CD8-positive, alpha-beta memory T cell (primary cell): ENCODE measurements at places on chromosomes 11 and 22.
A peak's percentile ranks its signal among the peaks of the same experiment; 100 is the strongest.

DNA sequence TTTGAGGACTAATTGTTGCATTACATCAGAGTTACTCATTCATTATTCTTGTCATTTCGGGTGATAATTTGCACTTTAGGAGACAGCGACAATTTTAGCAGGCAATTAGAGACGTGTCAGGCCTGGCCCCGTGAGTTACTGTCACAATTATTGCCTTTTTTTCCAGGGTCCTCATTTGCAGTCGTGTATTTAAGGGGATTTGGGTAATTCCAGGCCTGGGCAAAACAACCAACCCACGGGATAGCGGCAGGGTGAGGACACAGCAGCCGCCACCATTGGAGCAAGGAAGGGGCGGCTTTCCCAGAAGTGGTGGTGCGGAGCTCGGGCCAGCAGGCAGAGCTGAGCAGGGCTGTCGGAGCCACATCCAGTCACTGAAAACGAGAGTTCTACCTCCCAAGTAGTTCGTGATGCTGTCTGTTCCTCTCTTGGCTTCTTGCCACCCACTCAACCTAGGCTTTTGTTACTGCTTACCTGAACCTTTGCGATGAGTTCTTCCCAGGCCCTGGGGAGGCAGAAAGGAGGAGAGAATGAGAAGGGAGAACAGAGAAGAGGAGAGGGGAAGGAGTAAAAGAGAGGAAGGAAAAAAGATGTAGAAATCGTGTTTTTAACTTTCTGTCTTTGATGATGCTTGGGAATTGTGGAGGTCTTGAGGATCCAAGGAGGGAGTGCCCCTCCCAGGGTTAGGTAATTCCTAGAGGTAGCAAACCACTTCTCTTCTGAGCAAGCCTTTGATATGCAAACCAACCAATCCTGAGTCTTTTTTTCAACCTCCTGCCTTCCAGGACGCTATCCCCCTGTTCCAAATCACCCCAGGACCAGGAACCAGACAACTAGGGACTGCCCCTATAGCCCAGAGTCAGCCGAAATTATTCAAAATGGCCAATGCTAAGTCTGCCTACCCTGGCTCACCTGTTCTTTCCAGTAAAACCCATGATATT, 236.1 kb downstream of the MIAT start:
- no peak for DNase-seq

- no peak for DNase-seq
Measured at GRCh38 chr11:123799438-123799837, 6.7 kb downstream of the OR6M1 start.

DNA sequence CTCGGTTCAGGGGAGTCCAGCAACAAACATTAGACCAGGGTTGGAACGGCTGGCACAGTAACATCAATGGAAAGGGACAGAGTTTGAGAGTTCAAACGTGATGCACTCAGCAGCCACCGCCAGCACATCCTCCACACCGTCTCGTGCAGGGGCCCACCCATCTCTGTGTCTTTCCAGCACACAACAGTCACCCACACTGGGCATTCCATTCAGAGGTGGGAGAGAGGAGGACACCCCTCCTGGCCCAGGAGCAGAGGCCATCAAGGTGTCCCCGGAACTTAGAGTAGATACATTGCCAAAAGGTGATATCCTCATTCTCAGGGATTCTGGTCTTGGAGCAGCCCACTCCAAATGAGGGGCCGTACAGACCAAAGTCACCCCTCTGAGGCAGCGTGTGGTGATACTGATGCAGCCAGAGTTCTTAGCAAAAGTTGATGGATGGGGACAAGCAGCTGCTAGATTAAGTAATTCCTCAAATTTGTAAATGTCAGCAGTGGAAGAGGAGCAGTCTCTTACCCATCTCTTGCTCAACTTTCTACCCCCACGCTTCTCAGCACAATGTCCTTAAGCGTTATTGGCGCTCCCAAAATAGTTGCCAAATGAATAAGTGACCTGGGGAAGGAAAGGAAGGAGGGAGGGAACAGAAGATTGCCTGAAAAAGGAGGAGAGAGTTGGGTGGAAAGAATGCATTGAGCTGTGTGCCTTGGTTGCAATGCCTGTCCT, 5.5 kb downstream of the SNAP29 start:
- no peak for DNase-seq

DNA sequence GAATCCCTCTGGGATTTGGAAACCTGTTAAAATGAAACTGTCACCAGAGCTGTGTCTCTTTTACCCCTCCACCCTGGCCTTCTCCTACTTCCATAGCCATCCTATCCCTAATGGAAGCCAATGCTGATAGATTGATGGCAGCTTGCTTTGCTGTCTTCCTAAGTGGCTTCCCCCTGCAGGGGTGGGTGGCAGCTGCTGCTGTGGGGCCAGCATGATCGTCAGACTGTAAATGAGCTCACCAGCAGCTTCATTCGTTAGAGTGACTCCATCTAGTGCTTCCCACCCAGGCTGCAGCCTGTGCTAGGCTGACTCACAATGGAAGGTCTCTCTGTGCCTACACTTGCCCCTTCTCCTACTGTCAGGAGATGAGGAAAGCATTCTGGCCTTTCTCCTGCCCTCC, 311.0 kb downstream of the BUD13 start:
- DNase-seq: no peak

- peak; percentile 11 for DNase-seq
Measured at GRCh38 chr11:20131788-20132666, 28.2 kb downstream of the DBX1 start.

DNA sequence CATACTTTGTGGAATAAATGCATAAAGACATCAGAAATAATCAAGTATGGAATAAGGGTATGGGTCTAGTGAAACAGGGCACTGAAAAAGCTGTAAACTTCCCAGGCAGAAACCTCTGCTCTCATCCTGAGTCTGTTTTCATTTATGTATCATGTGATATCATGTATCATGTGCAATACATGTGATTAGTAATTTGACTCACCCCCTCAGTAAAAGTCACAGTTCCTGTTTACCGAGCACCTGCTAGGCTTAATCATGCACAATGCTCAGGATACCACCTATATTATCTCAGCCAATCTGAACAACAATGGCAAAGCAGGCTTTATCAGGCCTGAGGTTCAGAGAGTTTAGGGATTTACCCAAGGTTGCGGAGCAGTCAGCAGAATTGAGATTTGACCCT, 250.6 kb upstream of the TENM4 start:
- DNase-seq: no peak

DNA sequence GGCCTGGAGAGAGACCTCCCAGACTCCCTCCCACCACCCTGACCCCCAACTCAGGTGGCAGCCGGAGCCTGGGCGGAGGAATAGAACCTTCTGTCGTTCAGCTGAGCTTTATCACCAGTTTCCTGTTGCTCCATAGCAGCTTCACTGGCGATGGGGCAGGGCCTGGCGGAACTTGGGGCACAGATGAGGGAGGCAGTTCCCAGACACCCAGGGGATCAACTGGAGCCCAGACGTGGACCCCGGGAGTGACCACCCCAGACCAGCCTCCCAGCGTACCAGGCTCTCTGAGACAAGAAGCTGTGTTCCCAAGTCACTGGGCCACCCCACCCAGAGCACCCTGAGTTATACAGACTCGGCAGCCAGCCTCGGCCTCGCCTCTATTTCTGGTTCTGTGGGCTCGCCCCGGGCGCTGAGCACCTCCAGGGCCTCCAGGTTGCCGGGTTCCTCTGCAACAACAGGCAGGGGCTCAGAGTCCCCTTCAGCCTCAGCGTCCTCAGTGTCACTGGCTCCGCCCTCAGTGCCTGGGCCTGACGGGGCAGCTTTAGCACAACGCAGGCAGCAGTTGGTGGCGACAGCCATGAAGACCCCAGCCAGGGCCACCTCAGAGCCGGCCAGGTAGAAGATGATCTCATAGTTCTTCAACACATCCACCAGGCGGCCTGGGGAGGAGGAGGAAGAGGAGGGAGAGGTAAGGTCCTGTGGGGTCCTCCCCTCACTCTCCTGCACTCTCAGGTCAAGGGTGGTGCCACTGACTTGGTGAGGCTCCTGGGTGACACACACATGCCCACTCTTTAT, 5.7 kb downstream of the SLC16A8 start:
- no peak for DNase-seq

DNA sequence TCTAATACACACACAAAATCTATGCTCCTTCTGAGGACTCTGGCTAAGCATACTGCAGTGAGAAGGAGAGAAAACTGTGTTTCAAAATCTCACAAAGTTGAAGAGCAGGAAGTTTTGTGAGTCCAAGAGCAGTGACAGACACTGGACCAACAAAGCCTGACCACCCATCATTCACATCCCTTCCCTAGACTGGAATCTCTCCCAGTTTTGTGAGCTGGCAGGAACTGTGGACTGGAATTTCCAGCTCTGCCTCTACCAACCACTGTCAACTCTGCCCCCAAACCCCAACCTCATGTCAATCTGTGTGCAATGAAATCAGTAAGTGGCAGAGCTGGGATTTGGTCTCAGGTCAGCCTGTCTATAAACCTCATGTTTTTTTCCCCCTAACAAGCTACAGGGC, 112.6 kb downstream of the ARL14EP start:
- no peak for DNase-seq

- no peak for DNase-seq
Measured at GRCh38 chr11:44613153-44613552, 47.7 kb downstream of the CD82 start.

DNA sequence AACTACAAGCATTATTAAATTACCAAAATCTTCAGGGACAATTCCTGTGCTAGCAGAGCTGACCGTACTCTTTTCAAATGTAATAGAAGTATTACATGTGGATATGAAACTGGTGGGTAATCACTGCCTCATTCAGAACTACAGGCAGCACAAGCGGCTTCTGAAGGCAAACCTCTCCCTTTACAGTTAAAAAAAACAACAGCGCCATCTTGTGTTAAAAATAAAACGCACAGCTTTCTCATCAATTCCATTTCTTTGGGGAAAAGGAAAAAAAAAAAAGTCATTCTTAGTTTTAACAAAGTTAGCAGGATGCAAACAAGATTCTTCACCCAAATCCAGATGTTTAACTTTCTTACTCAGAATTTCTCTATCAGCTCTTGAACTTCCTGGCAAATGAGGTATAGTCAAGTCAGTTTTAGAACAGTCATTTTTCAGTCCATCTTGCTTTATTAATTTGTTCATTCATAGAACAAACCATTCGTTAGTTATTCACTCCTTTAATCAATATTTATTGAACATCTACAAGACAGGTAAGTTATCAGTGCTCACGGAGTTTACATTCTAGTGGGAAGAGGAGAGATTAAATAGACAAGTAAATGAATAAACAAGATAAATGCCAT, 331.8 kb upstream of the MPPED2 start:
- no peak for DNase-seq

GRCh38 chr11:119704849-119705248, 24.2 kb downstream of the NECTIN1 start:
- no peak for DNase-seq

DNA sequence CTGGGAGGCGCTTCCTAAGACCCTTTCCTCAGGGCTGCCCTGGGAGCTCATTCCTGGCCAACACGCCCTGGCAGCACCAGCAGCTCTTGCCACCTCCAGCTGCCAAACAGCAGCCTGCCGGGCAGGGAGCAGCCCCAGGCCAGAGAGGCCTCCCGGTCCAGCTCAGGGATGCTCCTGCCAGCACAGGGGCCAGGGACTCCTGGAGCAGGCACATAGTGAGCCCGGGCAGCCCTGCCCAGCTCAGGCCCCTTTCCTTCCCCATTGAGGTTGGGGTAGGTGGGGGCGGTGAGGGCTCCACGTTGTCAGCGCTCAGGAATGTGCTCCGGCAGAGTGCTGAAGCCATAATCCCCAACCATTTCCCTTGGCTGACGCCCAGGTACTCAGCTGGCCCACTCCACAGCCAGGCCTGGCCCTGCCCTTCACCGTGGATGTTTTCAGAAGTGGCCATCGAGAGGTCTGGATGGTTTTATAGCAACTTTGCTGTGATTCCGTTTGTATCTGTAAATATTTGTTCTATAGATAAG, 7.6 kb downstream of the SLC39A13 start:
- no peak for DNase-seq

DNA sequence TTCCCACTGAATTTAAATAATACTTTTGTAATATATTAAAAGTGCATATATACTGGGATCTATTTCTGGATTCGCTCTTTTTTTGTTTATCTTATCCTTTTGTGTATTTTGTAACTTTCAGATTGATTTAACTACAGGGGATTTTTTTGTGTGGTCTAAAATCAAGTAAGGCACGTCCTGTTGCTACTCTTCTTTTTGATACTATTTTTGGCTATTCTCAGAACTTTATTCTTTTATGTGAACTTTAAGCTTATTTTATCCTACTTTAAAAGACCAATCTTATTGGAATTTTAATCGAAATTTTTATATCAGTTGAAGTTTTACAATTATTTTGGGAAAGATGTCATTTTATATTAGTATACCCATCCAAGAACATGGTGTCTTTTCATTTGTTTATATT, 106.8 kb downstream of the UVRAG start:
- no peak for DNase-seq

DNA sequence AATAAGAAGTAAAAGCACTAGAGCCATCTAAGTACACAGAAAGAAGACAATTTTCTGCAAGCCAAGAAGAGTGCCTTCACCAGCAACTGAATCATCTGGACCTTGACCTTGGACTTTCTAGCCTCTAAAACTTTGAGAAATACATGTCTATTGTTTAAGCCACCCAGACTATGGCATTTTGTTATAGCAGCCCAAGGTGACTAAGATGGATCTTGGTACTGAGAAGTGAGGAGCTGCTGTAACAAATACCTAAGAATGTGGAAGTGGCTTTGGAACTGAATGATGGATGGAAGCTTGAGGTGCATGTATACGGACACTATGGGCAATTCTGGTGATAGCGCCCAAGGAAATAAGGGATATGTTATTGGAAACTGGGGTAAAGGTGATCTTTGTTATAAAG, 14.9 kb downstream of the CFAP300 start:
- DNase-seq: no peak

DNA sequence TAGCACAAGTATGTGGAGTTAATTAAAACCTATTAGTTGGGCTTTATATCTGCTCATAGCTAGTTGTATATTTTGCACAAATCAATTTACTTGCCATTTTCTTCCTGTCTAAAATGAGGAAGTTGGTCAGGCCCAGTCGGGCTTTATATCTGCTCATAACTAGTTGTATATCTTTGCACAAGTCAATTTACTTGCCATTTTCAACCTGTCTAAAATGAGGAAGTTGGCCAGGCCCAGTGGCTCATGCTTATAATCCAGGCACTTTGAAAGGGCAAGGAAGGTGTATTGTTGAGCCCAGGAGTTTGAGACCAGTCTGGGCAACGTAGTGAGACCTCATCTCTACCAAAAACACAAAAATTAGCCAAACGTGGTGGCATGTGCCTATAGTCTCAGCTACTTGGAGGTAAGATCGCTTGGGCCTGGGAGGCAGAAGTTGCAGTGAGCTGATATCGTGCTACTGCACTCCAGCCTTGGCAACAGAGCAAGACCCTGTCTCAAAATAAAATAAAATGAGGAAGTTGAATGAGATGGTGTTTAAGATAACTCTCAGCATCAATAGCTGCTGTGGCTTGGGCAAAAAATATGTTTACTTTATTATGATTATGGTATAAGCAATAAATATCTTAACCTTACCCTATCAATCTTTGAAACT, 1558.6 kb upstream of the RAG2 start:
- no peak for DNase-seq

DNA sequence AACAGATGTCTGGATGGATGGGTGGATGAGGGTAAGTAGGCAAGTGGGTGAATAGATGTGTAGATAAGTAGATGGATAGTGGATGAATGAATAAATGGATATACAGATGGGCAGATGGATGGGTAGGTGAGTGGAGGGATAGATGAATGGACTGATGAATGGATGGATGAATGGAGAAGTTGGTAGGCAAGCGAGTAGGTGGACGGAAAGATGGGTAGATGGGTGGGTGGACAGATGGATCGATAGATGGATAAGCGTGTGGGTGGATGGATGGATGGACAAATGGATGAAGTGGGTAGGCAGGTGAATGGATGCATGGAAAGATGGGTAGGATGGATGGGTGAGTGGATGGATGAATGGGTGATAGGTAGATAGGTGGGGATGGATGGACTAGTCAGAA, 393.2 kb downstream of the SHANK2 start:
- no peak for DNase-seq
